M059J (cell line): ENCODE measurements at places on chromosomes 13 and 19.

- peak; percentile 47 for DNase-seq
Measured at GRCh38 chr13:109272595-109273325, 513.6 kb downstream of the IRS2 start.

GRCh38 chr19:4449022-4449638, 8.5 kb downstream of the UBXN6 start:
- no peak for DNase-seq

GRCh38 chr13:114039471-114040141, 65.7 kb upstream of the C13orf46 start:
- no peak for DNase-seq

DNA sequence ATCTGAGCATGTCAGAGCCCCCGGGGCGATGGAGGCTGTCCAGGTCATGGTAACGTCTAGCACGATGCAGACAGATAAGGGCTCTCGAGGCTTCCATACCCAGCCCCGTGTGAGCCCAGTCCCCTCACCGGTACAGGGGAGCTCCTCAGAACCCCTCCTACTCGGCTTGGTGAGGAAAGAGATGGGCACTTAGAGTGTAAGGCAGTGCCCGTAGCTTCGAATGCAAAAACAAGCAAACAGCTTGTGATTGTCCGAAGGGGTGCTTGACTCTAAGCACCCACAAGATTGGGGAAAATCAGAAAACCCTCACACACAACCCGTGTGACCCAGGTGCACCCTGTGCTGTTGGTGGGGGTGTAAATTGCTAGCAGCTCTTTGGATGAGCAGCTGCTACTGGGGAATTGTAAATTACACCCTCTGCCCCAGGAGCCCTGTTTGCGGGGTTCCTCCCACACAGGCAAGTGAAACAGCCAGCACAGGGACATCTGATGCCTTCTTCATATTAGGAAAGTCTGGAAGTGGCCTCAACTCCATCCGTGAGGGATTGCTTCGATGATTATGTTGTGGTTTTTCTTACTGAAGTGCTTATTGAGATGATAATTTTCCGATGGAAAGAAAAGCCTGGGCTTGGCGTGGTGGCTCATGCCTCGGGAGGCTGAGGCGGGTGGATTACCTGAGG, 918 bp upstream of the PSPN start:
- no peak for DNase-seq

DNA sequence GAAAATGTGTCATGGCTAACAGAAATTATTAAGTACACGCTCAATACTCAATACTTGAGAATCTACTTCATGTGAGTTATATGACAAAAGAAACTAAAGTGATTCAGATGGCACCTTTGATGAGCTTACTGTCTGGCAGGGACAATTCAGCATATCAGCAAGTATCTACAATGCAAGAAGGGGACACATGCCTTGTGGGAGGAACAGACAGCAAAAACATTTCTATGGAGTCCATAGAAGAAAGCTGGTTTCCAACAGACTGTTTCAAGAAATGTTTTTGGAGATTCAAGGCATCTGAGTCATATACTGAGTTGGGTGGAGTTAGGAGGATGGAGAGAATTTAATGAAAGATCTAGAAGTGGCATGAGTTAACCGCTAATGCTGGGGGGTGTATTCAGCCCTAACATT, 54.7 kb downstream of the MBNL2 start:
- peak; percentile 60 for DNase-seq

DNA sequence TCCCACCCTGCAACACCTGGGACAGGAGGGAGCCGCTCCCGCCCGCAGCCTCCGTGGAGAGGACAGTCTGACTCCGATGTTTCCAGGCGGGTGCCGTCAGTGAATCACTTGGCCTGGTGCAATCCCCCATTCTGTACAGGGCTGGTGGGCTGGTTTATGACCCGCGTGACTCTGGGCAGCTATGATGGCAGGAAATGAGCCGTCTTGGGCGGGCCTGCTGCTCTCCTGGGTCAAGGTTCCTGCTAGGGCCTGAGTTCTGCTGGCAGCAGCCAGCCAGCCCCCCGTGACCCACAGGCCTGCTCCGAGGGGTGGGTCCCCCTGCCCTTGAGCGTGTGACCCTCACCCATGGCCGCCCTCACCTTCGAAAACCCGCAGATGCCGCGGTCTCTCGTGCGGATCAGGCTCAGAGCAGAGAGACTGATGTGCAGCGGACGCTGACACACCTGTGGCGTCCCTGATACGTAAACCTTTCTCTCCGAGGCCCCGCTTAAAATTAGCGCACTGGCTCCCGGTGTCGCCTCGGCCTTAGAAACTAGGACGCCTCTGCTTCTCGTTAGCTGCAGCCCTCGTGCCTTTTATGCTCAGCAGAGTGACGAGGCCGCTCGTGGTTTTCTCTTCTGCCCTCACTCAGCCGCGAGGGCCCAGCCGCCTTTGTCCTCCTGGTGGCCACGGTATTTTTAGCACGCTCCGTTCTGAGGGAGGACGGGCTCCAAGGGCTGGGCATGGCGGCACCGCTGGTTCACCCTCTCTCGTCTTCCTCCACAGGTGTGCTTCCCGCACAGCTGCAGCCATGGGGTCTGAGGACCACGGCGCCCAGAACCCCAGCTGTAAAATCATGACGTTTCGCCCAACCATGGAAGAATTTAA, 63.4 kb downstream of the KDM4B start:
- no peak for DNase-seq

GRCh38 chr19:15296841-15297415, 35.4 kb downstream of the BRD4 start:
- no peak for DNase-seq

DNA sequence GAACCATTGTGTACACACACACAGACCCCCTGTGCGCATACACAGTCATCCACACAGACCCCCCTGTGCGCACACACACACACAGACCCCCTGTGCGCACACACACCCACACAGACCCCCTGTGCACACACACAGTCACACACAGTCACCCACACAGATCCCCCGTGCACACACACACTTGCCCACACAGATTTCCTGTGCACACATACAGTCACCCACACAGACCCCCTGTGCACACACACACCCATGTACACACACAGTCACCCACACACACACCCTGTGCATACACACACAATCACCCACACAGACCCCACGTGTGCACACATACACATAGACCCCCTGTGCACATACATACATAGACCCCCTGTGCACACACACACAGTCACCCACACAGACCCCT, 106.1 kb downstream of the HSPH1 start:
- DNase-seq, result no peak

GRCh38 chr13:55084630-55085029, 2056.0 kb downstream of the OLFM4 start:
- no peak for DNase-seq

- no peak for DNase-seq
Measured at GRCh38 chr19:43644181-43644580, 4.5 kb upstream of the CADM4 start.

- DNase-seq, result peak; percentile 7
Measured at GRCh38 chr13:63948045-63948444, 2532.4 kb upstream of the PCDH20 start.

DNA sequence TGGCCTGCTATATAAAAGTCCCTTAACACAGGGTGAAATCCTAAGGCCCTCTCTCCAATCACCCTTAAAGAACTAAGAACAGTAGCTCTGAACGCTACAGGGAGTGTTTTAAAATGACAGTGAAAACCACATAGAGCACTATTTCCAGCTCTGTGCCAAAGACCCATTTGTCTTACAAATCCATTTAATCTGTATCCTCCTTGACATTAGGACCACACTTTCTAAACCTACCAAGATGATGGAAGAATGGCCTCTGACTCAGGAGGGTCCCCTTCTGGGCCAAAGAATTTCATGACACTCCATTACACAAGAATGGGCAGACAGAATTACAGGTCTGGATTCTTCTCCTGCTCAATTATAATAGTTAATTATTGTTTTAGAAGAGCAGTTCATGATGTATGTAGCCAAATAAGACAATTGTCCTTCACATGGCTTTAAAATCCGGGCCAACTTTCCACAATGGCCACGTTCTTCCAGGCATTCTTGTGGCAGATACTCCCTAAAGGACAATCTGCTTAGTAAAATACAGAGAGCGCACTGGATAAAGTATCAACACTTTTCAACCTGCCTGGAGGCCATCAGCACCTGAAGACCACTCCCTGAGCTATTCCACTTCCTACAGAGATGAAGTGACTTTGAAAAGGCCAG, 61.0 kb downstream of the STK24 start:
- no peak for DNase-seq

DNA sequence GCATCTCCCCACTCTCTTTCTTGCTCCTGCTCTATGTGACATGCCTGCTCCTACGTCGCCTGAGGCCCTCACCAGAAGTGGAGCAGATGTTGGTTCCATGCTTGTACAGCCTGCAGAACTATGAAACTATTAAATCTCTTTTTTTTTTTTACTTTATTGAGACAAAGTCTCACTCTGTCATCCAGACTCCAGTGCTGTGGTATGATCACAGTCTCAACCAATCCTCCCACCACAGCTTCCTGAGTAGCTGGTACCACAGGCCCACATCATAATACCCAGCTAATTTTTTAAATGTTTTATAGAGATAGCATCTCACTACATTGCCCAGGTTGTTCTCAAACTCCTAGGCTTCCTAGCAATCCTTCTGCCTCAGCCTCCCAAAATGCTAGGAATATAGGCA, 1067.7 kb downstream of the PCDH9 start:
- DNase-seq, result no peak

DNA sequence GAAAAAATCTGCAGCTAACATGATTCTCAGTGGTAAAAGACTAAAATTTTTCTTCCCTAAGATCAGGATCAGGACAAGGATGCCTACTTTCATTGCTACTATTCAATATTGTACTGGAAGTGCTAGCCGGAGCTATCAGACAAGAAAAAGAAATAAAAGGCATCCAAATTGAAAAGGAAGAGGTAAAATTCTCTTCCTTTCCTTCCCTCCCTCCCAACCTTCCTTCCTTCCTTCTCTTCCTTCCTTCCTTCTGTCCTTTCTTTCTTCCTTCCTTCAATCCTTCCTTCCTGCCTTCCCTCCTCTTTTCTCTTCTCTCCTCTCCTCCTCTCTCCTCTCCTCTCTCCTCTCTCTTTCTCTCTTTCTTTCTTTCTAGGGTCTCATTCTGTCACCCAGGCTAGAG, 26.7 kb upstream of the LRP3 start:
- DNase-seq, result no peak

DNA sequence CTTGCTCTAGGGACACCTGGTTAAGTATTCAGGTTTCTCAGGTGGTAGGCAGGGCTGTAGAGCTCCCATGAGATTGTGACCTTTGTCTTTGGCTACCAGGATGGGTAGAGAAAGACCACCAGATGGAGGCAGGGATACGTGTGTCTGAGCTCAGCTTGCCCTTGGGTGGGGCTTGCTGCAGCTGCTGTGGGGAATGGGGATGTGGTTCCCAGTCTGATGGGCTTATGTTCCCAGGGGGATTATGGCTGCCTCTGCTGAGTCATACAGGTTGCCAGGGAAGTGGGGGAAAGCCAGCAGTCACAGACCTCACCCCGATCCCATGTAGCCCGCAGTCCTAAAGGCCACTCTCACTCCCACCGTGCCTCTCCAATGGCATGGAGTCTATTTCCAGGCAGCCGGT, 659.9 kb upstream of the KLF12 start:
- DNase-seq, result peak; percentile 7

DNA sequence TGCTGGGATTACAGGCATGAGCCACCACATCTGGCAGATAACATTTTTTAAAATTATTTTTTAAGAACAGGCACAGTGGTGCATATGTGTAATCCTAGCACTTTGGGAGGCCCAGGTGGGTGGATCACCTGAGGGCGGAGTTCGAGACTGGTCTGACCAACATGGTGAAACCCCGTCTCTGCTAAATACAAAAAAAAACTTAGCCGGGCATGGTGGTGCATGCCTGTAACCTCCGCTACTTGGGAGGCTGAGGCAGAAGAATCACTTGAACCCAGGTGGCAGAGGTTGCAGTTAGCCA, 631 bp upstream of the PALM3 start:
- no peak for DNase-seq

DNA sequence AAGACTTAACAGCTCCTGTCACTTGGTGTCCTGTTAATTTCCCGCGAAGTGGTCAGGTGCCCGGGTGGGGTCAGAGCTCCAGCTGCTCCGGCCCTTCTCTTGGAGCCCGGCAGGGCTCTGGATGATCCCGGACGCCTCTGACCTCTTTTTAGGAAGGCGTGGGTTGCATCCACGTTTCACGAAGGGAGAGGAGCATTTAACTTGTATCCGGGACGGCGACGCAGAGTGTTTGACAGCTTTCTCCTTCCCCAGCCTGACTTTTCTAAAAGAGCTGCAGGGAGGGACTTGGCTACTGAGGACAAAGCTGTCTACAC, 656 bp downstream of the ZNF155 start:
- DNase-seq, result no peak

- no peak for DNase-seq
Measured at GRCh38 chr19:29753190-29753933, 38.3 kb upstream of the C19orf12 start.

- no peak for DNase-seq
Measured at GRCh38 chr19:2425622-2426581, 1.5 kb downstream of the TIMM13 start.

- no peak for DNase-seq
Measured at GRCh38 chr13:95902741-95903140, 150.5 kb downstream of the UGGT2 start.
